ENCODE measurements at places on chromosomes 2 and 18.

- no peak for DNase-seq
Observed at GRCh38 chr2:220890931-220891330, 681.2 kb downstream of the EPHA4 start.

DNA sequence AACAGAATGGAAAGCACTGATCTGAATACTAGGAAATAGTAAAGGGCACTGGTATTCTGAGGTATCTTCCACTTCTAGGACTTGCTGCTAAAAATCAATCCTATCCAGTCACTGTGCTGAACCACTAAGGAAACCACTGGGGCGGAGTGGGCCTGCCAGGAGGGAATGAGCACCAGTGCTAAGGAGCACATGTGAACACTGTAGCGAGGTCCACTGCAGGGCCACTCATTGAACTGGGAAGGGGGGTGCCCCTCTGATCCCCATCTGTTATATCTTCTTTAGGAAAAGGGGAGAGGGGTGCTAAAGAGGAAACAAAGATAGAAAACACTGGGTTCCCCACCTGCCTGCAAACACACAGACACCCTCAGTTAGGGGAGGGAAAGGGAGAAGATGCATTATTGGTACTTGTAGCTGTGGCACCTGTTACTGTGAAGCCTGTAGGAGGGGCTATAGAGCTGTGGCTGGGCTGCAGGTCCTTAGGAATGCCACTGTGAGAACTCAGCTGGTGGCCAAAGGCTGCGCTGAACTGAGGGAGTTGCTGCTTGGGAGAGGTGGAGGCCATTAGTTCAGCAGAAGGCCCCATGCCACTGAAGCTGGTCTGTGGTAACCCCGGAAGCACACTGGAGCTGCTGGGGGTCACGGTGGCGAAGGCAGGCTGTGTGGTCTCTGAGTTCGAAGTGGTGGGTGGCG lies 81.8 kb downstream of the INO80D start:
- DNase-seq, result no peak

DNA sequence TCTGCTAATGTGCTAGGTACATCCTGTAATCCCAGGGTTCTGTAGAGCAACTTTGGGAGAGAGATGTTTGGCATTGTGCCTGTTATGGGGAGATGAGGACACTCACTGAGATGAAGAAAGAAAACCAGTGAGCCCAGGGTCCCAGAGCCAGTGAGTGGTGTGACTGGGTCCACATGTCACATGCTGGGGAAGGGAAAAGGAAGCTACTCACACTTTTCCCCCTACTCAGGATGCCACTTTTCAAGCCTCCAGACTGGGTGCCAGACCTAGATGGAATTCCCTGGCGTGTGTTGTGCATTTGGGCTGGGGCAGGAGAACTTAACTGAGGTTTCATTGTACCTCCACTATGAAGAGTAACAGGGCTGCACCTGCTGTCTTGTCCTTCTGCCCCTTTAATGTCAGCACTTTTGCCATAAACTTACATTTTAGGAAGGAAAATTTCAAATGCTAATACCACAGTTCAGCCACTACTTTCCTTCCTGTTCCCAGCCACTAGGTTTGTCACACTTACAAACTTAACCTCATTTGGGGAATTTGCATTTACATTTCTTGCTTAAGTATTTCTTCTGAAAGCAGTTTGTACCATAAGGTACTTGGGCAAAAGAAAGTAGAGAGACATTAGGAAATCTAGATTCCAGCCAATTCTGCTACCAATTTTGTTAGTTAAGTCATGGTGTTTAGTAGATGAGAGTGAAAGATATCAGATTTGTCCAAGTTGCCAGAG lies 10.2 kb downstream of the INSIG2 start:
- DNase-seq, result no peak

DNA sequence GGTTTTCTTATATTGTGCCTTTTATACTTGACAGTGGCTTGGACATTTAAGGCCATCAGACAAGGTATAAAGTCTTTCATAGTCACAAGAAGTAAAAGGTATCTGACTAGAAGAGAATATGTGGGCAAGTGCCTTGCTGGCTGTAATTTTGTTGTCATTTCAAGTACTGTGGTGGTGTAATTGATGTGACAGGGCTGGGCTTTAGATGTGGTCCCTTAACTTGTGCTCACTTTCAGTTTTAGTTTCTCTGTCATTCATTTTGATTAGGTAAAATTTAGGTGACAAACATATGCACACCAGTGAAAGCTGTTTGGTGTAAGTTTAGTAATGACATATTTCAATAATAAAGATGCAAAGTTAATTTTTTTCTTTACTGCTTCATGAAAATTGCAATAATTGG lies 31.2 kb upstream of the TBR1 start:
- no peak for DNase-seq

DNA sequence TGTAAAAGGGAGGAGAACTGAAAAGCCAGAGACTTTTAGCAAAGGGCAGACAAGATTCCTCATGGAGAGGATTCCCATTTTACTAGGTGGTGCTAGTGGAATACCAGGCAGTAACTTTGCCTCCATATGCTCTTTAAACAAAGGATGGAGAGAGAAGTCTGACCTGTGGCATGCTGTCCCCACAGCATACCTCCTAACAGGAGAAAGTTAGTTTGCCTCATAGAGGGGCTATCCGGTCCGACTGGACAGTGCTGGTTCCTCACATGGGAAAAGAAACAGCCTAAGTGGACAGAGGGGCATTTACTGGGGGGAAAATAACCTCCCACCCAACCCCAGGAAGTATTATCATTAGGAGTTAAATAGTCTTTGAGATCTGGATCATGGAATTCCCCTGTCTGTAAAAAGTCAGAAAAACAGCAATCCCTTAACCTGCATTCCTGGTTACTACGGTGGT lies 31.6 kb upstream of the GMCL1 start:
- no peak for DNase-seq

DNA sequence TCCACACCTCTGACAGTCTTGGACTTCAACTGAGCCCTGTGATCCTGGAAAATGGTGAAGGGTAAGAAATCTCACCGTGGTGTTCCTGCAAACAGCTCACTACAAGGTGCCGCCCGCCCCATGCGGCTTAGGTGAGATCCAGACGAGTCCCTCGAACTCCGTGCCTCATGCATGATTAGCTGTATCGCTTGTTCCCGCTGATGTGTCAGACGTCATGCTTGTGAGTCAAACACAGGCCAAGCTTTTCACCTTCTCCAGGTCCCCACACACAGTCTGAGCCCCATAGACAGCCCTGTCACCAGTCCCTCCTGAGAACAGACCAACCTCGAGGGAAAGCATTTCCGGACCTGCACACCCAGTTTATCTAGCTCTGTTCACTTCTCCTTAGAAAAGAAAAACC lies 740.5 kb downstream of the GALR1 start:
- no peak for DNase-seq

DNA sequence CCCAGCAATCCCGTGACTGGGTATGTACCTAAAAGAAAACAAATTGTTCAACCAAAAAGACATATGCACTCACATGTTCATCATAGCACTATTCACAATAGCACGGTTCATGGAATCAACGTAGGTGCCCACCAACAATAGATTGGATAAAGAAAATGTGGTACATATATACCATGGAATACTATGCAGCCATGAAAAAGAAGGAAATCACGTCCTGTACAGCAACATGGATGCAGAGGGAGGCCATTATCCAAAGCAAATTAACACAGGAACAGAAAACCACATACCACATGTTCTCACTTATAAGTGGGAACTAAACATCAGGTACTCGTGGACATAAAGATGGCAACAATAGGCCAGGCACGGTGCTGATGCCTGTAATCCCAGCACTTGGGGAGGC lies 207.9 kb upstream of the TNP1 start:
- DNase-seq, result no peak

- DNase-seq, result no peak
Observed at GRCh38 chr2:7813541-7814292, 868.1 kb upstream of the ID2 start.

GRCh38 chr18:79613186-79613931 lies 66.2 kb upstream of the CTDP1 start:
- DNase-seq, result no peak

DNA sequence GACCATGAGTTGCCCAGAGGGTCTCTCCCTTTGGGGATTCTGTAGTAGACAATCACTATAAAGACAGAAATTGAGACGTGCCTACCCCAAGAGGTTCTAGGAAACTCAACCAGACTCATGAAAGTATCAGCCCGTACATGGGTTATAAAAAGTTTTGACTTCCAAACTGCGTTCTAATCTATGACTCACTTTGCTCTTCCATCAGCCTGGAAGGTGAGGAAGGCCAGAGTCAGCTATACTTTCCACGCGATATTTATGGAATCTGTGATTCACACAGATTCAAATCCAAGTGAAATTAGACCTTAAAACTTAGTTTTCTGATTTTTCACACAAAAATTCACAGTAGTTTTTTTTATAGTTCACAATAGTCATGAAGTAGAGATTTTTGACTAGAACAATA lies 7.7 kb upstream of the LYPD1 start:
- DNase-seq, result no peak

- DNase-seq, result no peak
Observed at GRCh38 chr2:216735086-216735485, 39.7 kb upstream of the IGFBP5 start.

DNA sequence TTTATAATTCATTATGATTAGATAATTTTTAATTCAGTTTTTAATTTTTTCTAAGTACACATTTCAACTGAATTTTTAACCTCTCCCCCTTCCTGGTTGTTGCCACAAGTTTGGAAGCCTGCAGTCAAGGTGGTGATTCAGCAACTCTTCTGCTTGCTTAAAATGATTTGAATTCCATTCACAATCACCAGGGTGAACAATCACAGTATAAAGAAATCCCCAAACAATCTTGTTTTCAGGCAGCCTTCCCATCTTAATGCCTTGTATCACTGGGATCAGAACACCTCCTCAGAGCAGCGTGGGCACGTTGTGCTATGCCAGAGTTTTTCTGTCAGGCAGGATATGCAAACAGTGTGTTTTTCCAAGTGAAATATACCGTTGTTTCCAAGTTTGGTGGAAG lies 46.7 kb upstream of the BARD1 start:
- no peak for DNase-seq

DNA sequence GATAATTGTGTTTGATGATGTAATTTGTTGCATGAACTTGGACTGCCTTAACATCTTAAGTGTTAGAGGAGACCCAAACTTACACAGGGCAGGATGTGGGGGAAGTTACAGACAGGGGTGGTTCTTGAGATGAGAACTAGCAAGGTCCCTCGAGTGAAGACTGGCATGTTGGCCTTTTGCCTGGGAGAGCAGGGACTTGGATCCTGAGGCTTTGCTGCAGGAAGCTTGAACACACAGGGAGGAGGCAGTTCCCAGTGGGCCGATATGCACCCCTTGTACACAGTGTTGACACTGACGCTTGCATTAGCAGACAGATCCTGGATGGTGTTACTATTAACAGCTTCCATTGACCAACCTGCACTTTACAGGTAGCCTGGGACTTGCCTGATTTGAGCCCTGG lies 47.5 kb downstream of the CHRNA1 start:
- DNase-seq, result no peak

- no peak for DNase-seq
Observed at GRCh38 chr18:72013427-72013850, 530.7 kb downstream of the CBLN2 start.

- no peak for DNase-seq
Observed at GRCh38 chr2:48316753-48317750, 212.9 kb upstream of the STON1 start.

GRCh38 chr2:197846777-197847176 lies 42.4 kb downstream of the PLCL1 start:
- no peak for DNase-seq

- DNase-seq, result peak; percentile 79
Observed at GRCh38 chr2:122384768-122385333, 629.4 kb downstream of the TSN start.

DNA sequence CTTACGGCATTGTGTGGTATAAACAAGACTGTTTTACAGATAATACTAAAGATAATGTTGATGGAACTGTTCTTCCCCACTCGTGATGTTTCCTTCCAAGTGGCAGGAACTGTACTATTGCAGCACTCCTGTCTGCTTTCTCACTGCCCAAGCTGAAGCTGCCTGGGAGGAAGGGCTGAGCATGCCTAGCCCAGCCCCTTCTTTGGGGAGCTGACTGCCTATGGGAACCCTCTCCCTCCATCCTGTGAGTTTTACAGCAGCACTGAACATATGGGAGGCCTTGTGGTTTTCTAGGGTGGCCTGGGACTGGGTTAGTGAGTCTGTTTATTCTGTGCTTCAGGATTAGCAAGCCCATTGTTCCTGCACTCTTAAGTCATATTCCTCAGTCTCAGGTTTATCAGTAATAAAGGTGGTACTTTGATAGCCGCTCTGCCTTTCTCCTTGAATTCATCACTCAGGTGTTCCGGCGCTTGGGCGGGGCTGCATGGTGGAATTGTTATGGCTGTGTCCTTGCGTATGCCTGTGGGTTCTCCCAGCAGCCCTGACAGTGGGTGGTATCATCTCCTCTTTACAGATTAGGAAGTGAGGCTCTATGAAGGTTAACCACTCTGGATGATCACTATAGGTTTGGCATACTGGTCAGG lies 379.7 kb downstream of the PTPRM start:
- no peak for DNase-seq

DNA sequence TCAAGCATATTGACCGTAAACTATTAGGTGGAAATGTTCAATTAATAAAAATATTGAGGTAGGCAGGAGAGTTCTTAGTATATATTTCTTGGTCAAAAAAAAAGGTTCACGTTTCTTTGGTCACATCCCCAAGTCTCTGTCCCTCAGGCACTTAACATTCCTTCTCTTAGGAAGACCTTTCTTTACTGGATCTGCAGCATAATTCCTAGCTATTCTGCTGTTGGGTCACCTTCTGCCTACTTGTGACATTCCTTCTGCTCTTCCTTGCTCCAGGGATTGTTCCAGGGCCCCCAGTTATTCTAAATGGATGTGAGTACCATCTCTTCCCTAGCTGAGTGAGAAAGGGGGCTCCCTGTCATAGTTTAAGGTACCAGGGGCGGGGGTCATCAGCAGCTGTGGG lies 4.2 kb downstream of the UGP2 start:
- DNase-seq, result no peak

DNA sequence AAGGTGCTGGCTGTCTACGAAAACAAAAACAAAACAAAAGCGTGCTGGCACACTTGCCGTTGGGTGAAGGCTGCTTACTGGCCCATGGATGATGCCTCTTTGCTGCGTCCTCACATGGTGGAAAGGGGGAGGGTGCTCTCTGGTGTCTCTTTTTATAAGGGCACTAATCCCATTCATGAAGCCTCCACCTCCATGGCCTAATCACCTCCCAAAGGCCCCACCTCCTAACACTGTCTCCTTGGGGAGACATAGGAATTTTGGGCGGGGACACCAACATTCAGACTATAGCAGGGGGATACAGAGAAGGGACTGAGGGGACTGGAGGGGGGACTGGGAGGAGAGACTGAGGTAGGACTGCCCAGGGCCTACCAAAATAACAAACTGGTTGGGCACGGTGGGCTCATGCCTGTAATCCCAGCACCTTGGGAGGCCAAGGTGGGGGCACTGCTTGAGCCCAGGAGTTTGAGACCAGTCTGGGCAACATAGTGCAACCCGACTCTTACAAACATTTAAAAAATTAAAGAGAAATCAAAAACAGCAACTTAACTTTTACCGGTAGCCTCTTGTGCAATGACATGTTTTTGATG lies 14.5 kb downstream of the PTMA start:
- DNase-seq, result no peak

DNA sequence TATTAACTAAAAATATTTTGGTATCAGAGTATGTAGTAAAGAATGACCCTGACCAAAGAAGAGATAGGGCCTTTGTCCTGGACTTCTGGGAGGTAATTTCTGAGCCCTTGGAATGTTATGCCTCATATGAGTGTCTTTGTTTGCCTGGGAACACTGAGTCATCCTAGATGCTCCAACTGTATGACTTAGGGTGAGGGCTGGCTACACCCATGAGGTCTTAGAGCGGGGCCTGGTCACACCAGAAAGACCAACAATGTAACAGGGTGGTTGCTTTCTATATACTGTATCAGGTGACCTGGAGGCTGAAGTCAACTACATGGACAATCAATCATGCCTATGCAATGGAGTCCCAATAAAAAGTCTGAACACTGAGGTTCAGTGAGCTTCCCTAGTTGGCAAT lies 253.1 kb downstream of the MBD2 start:
- DNase-seq, result no peak

All from NCI-H2029 treated with DMSO at 0.1 percent for 48 hours (cell line).